ENCODE measurements at places on chromosomes 2 and 18. TPM values are rescaled to one million over a fixed set of nuclear protein-coding genes. Genes with fewer than 3 reads are reported as not detected.

GLI2 gene
- total RNA-seq = 6.2 TPM

PMAIP1 gene
- 7.7 TPM for total RNA-seq

LMAN2L gene
- 31.5 TPM for total RNA-seq

DNA sequence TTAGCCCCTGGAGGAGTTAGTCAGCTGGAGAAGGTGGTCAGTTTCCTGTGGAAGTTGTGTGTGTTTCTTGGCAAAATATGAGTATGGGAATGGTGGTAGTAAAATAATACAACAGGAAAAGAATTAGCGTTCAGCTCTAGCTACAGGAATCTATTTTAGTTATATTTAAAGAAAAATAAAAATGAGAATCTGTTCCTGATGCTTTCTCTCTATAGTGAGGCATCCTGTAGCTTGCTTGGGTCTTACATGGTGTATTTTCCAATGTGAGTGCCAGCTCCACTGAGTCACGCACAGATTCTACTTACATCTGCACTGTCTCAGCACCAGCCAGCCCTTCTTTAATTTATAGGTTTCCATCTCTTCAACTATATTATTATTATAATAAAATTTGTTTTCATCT lies 132.2 kb downstream of the BIRC6 start:
- no peaks in the 10 kb centered on the region for H3K4me1 ChIP-seq
- no peak overlapping the region for H3K4me3 ChIP-seq
- H3K27me3 ChIP-seq = no peaks in the 10 kb centered on the region

GRCh38 chr2:55966401-55967118 lies 43.0 kb upstream of the EFEMP1 start:
- DNase-seq = no peak
- H3K4me1 ChIP-seq = no peaks in the 10 kb centered on the region
- H3K27me3 ChIP-seq = no peaks in the 10 kb centered on the region
- no peak overlapping the region for H3K4me3 ChIP-seq
- no peak overlapping the region for H3K27ac ChIP-seq

HOXD8 gene
- total RNA-seq = not detected

DNA sequence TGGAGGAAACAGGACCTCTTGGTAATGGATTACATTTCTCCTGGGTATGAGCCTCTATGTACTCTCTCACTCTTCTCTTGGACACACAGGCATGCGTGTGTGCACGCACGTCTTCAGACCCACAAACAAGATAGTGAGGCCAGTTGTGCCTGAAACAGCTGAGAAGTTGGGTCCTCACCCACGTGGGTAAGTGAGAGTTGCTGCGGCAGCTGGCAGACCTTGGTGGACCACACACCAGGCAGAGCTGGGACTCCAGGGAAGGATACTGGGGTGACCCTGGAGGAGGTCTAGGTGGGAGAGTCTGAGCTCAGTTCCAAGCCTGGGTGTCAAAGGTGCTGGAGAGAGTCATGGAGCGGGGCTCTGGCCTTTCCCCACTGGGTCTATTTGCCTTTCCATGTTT lies 194.3 kb downstream of the HAUS1 start:
- DNase-seq = no peak
- no peak overlapping the region for H3K27ac ChIP-seq
- H3K36me3 ChIP-seq = no peaks in the 10 kb centered on the region
- no peak overlapping the region for H3K4me3 ChIP-seq
- H3K27me3 ChIP-seq = no peaks in the 10 kb centered on the region

DNA sequence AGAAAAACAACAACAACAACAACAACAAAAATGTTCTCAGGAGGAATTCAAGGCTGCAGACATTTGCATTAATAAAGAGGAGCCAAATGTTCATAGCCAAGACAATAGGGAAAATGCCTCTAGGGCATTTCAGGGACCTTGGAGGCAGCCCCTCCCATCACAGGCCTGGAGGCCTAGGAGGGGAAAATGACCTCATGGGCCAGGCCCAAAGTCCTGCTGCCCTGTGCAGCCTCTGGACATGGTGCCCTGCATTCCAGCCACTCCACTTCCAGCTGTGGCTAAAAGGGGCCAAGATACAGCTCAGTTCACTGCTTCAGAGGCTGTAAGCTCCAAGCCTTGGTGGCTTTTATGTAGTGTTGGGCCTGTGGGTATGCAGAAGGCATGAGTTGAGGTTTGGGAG lies 314.5 kb downstream of the CYRIA start:
- H3K27me3 ChIP-seq = no peaks in the 10 kb centered on the region
- H3K36me3 ChIP-seq = no peaks in the 10 kb centered on the region
- no peak overlapping the region for H3K27ac ChIP-seq
- no peaks in the 10 kb centered on the region for H3K4me1 ChIP-seq
- no peak for DNase-seq

- no peaks in the 10 kb centered on the region for H3K27me3 ChIP-seq
- DNase-seq = no peak
- no peak overlapping the region for H3K4me3 ChIP-seq
These were observed 13.0 kb downstream of the INHBB start for GRCh38 chr2:120358734-120359465.

MAP2 gene
- total RNA-seq = 44.9 TPM

DNA sequence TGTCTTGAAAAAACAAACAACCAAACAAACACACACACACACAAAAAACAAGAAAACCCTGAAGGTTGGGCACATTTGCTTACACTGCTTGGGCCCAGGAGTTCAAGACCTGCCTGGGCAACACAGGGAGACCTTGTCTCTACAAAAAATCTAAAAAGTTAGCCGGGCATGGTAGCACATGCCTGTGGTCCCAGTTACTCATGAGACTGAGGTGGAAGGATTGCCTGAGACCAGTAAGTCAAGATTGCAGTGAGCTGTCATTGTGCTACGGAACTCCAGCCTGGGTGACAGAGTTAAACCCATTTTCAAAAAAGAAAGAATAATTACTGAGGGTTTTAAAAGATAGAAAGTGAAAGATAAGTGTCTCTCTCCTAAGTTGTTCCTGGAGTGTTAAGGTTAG lies 103.4 kb downstream of the MBD5 start:
- H3K4me3 ChIP-seq = no peak overlapping the region
- no peaks in the 10 kb centered on the region for H3K27me3 ChIP-seq
- H3K36me3 ChIP-seq = no peaks in the 10 kb centered on the region
- no peaks in the 10 kb centered on the region for H3K4me1 ChIP-seq

STPG4 gene
- total RNA-seq = 0.36 TPM

DNA sequence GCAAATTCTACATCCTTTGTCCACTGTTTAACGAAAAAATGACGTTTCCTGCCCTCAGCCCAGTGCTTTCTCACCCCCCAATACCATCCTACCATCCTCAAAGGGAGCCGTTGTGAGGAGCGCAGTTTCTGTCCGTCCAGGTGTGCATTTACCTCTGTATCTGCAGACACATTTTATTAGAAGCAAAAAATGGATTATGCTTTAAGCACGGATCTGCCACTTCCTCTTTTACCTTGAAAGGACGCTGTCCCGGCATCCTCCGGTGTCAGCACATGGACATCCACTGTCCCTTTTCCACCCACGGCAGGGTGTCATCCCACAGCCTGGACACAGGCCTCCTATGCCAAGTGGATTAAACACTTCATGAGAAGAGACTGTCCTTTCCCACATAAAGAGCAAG lies 7.2 kb upstream of the MAL start:
- no peak for DNase-seq
- no peaks in the 10 kb centered on the region for H3K36me3 ChIP-seq
- no peaks in the 10 kb centered on the region for H3K4me1 ChIP-seq

DNA sequence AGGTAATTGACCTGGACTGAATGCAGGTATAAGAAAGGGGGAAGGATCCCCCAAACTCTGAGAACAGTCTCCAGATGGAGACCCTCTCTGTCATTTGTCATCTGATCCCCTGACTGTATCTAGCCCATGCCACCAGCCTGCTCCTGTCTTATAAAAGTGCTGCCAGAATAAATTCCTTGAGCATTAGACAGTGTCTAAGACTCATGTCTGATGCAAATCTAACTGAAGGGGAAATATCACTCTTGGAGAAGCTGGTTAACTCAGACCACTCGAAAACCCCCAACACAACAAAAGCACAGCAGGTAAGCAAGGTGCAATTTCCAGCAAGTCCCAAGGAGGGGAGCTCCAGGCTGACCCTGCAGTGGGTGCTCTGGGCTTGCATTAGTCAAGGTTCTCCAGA lies 40.9 kb upstream of the KDM3A start:
- H3K27me3 ChIP-seq = no peaks in the 10 kb centered on the region
- no peaks in the 10 kb centered on the region for H3K4me1 ChIP-seq
- H3K4me3 ChIP-seq = no peak overlapping the region
- H3K36me3 ChIP-seq = no peaks in the 10 kb centered on the region

GRCh38 chr2:142082368-142082767 lies 48.4 kb downstream of the LRP1B start:
- H3K27me3 ChIP-seq = no peaks in the 10 kb centered on the region
- H3K27ac ChIP-seq = no peak overlapping the region
- no peaks in the 10 kb centered on the region for H3K4me1 ChIP-seq
- no peaks in the 10 kb centered on the region for H3K36me3 ChIP-seq
